ENCODE measurements at places on chromosomes 13 and 19.

DNA sequence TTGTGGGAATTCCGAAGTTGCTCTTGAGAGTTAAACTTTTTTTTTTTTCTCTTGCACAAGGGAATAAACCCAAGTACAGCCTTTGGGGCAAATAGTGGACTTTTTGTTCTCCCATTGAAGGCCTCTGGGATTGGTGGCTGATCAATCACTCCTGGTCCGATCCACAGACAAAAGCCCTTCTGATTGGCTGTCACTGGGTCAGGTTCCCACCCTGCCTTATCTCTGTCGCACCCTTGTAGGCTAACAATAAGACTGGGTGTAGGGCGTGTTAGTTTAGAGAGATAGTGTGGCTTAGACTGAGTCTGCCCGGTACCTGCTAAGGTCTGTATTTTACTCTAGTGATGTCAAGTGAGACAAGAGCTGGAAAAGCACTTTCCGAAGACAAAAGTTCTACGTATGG, 380.8 kb downstream of the NDFIP2 start:
- DNase-seq: no peak

GRCh38 chr19:5534787-5535586, 32.8 kb downstream of the TINCR start:
- DNase-seq: no peak

GRCh38 chr13:78326633-78327032, 276.7 kb downstream of the POU4F1 start:
- DNase-seq: no peak

GRCh38 chr19:10416380-10417257, 3.7 kb upstream of the PDE4A start:
- DNase-seq: peak; percentile 89

DNA sequence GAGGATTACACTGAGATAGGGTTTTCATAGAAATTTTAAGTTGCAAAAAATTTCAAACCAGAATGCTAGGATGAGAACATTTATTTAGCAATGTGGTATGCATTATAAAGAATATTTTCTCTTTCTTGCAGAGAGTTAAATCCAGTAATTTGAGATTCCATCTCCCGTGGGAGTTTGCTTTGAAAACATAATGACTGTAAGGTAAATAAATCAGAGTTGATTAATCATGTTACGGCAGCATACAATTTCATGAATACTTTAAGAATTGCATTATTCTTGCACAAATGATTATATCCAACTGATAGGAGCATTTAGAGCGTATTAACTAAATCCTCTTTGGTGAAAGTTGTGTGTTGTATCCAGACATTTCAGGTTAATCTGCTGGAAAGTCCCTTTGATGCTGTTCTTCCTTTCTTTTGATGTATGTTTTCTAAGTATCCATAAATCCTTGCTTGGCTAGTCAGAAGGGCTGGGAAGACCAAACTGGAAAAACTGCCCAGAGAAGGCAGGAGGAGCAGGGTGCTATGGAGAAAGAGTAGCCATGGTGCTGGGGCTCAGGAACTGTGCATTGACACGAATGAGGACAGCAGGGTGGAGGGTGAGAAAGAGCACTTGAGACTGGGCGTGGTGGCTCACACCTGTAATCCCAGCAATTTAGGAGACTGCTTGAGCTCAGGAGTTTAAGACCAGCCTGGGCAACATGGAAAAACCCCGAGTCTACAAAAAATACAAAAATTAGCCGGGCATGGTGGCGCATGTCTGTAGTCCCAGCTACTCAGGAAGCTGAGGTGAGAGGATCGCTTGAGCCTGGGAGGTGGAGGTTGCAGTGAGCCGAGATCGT, 4.8 kb upstream of the GJA3 start:
- no peak for DNase-seq

DNA sequence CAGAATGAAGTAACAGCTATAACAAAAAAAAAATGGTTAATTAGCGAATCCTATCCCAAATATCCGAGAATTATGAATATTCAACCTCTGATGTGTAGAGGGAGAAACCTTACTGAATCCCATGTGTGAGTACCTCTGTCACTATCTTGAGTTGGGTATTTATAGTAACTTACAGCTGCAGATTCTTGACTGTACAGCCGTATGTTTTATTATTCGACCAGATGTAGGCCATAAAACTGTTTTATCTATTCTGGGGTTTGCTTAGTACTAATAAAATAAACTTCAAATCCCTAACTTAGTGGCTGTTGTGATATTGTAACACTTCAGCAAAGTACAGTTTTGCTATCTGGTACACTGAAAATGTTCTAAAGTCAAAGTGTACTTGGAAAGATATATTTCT, 120.0 kb downstream of the EFNB2 start:
- no peak for DNase-seq

GRCh38 chr19:34838753-34839431, 65.9 kb upstream of the ZNF599 start:
- peak; percentile 14 for DNase-seq

GRCh38 chr13:43686557-43686956, 100.2 kb downstream of the ENOX1 start:
- DNase-seq: no peak
